ENCODE measurements at places on chromosomes 5 and 9.

GRCh38 chr5:171525085-171525484, 105.6 kb downstream of the FGF18 start:
- no peak for DNase-seq

GRCh38 chr5:154038261-154038706, 426 bp downstream of the FAM114A2 start:
- DNase-seq, result no peak

- no peak for DNase-seq
Measured at GRCh38 chr5:56852228-56853000, 37.1 kb downstream of the MAP3K1 start.

GRCh38 chr5:70440-70839, 21.5 kb upstream of the PLEKHG4B start:
- DNase-seq, result no peak

GRCh38 chr9:93130861-93131481, 3.1 kb downstream of the NINJ1 start:
- DNase-seq, result no peak

DNA sequence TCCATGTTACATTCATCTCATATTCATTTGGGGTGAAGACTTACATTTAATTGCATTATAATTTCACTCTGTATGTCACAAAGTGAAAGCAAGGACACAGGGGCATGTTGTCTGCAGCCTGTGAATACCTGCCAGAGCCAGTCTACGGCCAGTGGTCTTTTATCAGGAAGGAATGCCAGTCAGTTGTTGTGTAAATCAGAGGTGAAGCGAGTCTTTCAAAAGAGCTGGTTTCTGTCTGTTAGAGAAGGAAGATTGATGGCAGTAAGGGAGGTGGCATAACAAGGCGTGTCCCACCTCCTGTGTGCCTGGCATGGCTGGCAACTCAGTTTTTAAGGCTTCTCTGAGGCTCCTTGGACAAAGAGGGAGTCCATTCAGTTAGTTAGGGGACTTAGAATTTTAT, 18.1 kb upstream of the SYK start:
- no peak for DNase-seq

DNA sequence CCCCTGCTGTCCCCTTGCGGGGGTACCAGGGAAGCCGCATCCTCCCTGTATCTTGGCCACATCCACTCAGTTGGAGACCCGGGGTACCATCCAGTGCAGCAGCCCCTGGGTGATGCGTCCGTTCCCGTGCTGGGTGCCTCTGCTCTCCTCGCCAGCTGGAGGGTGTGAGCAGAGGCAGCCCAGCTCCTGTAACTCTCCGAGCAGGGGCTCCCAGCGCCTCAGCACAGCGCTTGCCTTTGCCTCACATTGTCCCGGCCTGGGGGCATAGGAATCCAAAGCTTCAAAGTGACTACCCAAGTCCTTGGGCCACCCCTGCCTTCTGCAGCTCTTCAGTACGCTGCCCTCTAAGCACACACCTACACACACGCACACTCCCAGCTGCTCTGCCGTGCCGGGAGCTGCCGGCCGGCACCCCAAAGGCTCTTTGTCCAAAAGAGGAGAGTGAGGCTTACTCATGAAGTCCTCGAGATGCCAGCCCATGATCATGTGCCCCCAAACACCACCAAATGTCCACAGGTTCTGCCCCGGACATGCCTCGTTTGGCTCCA, 733 bp downstream of the ANGPTL2 start:
- DNase-seq, result no peak

DNA sequence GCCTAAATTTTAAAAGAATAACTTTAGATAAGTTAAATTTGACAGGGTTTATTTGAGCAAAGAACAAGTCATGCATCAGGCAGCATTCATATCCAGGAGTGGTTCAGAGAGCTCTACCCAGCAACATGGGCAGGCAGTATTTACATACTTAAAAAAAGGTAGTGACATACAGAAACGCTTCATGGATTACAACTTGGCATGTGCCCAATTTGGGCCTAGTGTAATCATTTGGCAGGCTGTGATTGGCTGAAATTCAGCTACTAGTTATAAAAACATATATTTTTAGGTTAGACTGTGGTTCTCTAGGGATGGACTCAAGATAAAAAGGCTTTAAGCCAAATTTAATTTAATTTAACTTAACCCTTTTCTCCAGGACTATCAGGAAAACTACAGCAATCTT, 374.0 kb upstream of the ADAMTS16 start:
- no peak for DNase-seq

GRCh38 chr5:123132316-123132715, 43.3 kb downstream of the PRDM6 start:
- no peak for DNase-seq

- peak; percentile 26 for DNase-seq
Measured at GRCh38 chr5:98750693-98751092, 22.8 kb upstream of the RGMB start.

GRCh38 chr9:123998970-123999621, 12.5 kb upstream of the LHX2 start:
- DNase-seq, result no peak

DNA sequence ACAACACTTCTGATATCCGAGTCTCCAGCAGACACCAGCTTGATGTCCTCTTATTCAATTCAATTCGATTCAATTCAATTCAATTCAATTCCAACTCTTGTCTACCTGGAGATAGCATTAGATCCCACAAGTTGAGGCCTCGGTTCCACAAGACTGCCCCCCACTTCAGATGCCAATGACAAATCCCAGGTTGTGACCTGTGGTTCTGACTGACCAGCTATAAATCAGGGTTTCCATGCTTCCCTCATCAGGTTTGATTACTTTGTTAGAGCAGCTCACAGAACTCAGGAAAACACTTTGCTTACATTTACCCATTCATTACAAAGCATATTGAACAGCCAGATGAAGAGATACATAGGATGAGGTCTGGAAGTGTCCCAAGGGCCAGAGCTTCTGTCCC, 82.6 kb downstream of the ALDH7A1 start:
- no peak for DNase-seq

- DNase-seq, result no peak
Measured at GRCh38 chr5:52794519-52794918, 6.8 kb downstream of the ITGA1 start.

DNA sequence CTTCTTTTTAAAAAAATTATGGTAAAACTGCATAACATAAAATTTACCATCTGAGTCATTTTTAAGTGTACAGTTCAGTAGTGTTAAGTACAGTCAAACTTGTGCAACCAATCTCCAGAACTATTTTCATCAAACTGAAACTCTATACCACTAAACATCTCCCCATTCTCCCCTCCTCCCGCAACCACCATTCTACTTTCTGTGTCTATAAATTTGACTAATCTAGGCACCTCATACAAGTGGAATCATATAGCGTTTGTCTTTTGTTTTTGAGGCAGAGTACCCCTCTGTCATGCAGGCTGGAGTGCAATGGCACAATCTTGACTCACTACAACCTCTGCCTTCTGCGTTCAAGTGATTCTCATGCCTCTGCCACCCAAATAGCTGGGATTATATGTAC, 24.0 kb upstream of the EBF1 start:
- no peak for DNase-seq

- DNase-seq, result no peak
Measured at GRCh38 chr9:87461256-87461655, 36.4 kb upstream of the DAPK1 start.

DNA sequence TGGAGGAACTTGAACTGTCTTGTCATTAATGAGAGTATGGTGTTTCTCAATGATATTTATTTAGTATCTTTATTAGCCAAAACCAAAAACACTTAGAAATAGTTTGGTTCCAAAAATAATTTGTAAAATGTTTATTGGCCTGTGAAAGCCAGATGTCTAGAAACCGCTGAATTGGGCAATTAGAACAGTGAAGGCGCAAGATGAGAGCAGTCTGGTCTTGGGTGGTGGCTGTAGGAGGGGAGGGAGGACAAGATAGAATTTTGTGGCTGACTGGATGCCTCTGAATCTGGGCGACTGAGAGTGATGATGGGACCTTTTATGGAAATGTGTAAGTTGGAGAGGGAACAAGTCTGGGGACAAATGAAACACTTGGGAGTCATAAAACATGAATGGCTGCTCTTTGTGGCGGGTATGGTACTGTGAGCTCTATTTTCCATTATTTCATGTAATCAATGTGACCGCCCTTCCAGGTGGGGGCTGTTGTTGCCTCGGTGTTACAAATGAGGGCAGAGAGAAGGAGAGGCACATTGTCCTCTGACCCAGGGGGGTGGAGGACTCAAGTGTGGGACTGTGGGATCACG, 35.5 kb downstream of the PDZD2 start:
- DNase-seq, result no peak

DNA sequence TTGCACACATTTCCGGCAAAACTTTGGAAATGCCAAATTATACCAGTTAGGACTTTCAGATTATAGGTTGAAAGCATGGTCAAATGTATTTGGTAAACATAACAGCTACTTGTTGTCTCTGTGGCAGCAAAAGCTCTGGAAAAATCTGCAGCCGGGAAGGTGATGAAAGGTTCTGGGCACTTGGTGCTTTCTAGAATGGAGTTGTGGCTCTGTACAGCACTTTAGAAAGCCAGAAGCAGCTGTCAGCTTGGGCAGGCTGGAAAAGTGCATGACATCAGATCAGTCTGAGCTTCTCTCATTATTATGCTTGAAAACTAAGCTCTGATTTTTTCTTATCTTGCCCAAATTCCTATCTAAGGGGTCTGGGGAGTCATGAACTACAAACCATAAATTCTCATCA, 118.6 kb upstream of the MAST4 start:
- no peak for DNase-seq

DNA sequence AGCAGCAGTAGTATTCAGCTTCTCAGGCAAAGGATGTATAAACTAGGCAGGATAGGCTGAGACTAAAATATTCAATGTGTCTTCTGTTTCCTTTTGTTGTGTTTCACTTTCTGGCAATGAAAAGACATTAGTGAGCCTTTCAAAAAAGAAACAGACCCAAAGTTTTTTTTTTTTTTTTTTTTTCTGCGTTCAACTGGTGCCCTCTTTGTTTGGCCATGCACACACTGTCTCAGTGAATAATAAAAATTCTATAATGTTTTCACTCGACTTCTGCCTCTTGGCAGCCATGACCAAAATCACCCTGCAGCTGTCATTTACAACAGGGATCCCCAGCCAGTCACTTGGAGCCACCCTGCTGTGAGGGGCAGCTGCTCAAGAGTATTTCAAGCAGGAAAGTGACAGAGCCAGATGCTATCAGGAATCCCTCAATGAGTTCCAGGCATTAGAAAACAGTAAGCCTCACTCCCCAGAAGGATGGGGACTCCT, 44.0 kb upstream of the MAN2A1 start:
- DNase-seq, result no peak

DNA sequence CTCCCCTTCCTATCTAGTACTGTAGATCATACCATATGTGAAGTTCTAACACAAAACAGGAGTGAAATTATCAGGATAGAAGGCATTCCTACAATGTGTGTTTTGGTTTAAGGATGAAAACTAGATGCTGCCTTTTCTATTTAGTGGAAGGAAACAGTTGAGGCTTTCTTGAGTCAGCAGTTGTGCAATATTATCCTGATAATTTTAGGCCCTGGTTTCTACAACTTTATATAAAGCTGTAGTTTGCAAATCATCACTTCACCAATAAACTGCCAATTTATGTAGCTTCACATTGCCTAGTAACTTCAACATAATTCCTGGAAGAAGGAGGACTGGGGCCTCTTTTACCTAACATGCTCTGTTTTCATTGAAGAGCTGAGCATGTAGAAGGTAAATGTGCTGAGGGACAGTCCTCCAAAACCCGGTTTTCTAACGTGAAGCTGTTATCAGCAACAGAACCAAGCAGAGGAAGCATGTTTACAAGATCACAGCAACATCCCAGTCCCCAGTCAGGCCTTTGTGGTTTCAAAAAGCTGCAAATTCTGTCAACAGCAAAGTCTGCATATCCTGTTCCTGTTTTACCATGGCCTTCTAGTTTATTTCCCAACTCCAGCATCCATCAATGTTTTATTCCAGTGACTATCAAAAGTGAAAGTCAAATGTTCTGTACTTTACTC, 513.4 kb upstream of the MEF2C start:
- DNase-seq, result no peak

DNA sequence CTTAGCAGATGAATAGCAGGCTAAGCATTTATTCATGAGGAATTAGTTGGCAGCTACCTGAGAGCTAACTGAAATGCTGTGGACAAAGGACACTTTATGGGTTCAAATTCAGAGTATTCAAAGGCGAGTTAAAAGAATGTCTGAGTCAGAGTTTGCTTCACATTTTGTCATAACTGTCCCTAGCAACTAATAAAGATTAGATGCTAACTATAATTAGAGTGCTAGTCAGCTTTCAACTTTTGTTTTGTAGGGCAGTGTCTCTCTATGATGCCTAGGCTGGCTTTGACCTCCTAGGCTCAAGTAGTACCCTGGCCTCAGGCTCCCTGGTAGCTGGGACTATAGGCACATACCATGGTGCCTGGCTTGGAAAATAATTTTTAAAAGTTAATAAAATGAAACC, 4.6 kb downstream of the SMC5 start:
- DNase-seq, result no peak

DNA sequence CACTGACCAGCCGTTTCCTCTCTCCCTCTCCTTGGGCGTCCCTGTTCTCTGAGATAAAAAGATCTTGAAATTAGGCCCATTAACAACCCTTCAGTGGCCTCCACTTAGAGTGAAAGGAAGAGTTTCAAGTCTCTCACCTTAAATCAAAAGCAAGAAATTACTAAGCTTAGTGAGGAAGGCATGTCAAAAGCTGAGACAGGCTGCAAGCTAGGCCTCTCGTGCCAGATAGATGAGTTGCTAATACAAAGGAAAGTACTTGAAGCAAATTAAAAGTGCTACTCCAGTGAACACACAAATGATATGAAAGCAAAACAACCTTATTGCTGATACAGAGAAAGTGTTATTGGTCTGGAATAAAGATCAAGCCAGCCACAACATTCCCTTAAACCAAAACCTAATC, 331.3 kb upstream of the SEMA6A start:
- DNase-seq, result no peak

All from Caco-2 (cell line).